ENCODE measurements at places on chromosomes 11 and 22. TPM values are rescaled to one million over a fixed set of nuclear protein-coding genes. Genes with fewer than 3 reads are reported as not detected.

Gene SCGB1D4
- not detected for total RNA-seq

Gene PRODH
- total RNA-seq = 0.09 TPM

Gene PRG2
- total RNA-seq = not detected

Gene POU2AF1
- total RNA-seq = not detected

Gene OTOG
- total RNA-seq = not detected

Gene ZDHHC13
- total RNA-seq = 19.8 TPM

- peak; percentile 53 for DNase-seq
- H3K4me3 ChIP-seq = peak overlapping the region; percentile 75
- peak overlapping the region; percentile 96 for H3K27ac ChIP-seq
- no peaks in the 10 kb centered on the region for H3K36me3 ChIP-seq
- H3K27me3 ChIP-seq = no peaks in the 10 kb centered on the region
- H3K4me1 ChIP-seq = peaks cover 23% of the 10 kb centered on the region
Observed at GRCh38 chr11:116162886-116163230, 609.9 kb downstream of the BUD13 start.

DNA sequence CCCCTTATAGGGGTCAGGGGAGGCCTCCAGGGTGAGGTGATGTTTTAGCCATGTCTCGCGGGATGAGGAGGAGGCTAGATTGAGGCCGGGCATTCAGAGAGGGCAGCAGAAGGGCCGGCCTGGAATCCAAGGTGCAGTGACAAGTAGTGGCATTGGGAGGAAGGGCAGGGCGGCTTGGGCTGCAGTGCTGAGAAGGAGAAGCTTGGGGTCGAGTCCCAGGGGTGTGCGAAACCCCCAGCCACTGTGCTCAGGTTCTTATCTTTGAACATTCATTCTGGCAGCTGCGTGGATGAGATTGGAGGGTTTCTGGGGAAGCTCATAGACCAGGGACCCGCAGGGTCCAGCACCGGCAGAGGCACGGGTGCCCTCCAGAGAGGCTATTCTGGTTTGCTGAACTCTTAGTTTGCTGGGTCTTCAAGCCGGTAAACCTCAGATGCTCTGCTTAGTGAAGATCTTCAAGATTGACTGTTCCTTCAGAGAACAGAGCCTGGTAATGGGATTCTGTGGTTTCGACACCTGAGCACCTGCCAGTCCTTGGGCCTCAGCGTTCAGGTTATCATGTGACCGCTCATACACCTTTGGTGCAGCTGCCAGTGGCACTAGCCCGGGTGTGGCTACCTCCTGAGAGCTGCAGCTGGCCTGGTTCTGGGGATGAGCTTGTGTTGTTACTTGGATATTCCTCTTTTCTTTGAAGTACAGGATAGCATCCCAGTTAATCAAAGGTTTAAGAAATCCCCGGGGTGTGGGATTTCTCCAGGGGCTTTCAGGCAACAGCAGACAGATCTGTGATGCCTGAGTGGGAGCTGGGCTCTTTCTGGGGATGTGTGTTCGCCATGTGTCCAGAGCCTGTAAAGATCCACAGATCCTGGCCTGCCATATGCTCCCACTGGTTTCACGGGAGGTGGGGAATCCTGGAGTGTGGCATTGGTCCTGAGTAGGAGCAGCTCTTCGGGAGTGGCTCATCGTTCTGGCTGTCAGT is 152.8 kb downstream of the TBC1D22A start:
- peak overlapping the region; percentile 45 for H3K27ac ChIP-seq
- peaks cover 4% of the 10 kb centered on the region for H3K36me3 ChIP-seq
- DNase-seq = no peak
- H3K4me3 ChIP-seq = no peak overlapping the region
- no peaks in the 10 kb centered on the region for H3K27me3 ChIP-seq

GRCh38 chr11:93819966-93820695 is 30.3 kb downstream of the VSTM5 start:
- H3K27me3 ChIP-seq = no peaks in the 10 kb centered on the region
- peaks cover 14% of the 10 kb centered on the region for H3K4me1 ChIP-seq
- peaks cover 8% of the 10 kb centered on the region for H3K36me3 ChIP-seq
- DNase-seq = no peak
- H3K27ac ChIP-seq = no peak overlapping the region

DNA sequence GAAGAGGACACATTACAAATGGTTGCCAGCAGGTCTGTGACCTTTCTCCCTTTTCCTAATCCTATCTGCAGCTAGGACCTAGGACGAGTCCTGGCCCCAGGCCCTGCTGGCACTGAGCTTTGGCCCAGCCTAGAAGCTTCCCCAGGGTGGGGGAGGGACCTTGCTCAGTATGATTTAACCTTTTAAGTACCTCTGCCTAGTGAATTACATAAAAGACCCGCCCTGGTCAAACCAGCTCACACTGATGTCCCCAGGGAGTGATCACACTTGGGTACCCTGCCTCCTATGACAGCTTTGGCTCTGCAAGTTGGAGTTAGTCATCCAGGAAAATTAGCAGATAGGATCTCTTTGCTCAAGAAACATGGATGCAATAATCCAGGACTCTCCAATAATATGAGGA is 21.9 kb downstream of the ASCC2 start:
- H3K27ac ChIP-seq = no peak overlapping the region
- H3K27me3 ChIP-seq = no peaks in the 10 kb centered on the region
- no peaks in the 10 kb centered on the region for H3K4me1 ChIP-seq
- DNase-seq = no peak

GRCh38 chr11:94149431-94150017 is 20.9 kb downstream of the PANX1 start:
- no peak overlapping the region for H3K27ac ChIP-seq
- no peaks in the 10 kb centered on the region for H3K27me3 ChIP-seq
- H3K4me1 ChIP-seq = peaks cover 59% of the 10 kb centered on the region
- DNase-seq = no peak

DNA sequence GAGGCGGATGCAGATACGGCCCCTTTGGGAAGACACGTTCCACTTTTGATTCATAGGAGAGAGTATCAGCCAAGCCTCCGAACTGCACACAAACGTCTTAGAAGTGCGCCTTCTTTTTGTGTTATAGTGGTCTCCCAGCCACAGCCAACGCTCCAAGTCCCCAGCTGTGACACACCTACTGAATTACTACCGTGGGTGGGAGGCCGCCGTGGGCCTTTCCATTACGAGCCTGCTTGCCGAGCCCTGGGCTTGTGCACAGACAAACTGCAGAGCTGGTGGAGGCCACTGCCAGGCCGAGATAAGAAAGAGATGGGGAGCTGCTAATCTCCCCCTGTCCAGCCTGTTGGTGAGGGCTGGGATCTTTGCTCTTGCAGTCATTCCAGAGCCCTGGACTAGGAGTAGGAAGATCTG is 761 bp downstream of the HMBS start:
- no peak for DNase-seq
- peaks cover 2% of the 10 kb centered on the region for H3K36me3 ChIP-seq

- H3K36me3 ChIP-seq = no peaks in the 10 kb centered on the region
- no peak for DNase-seq
- peaks cover 67% of the 10 kb centered on the region for H3K27me3 ChIP-seq
- no peak overlapping the region for H3K4me3 ChIP-seq
Observed at GRCh38 chr11:43638717-43639116, 41.8 kb upstream of the HSD17B12 start.

- H3K27ac ChIP-seq = no peak overlapping the region
- peaks cover 3% of the 10 kb centered on the region for H3K4me1 ChIP-seq
- H3K27me3 ChIP-seq = no peaks in the 10 kb centered on the region
- DNase-seq = no peak
- no peaks in the 10 kb centered on the region for H3K36me3 ChIP-seq
Observed at GRCh38 chr11:88522624-88523385, 185.3 kb upstream of the CTSC start.

GRCh38 chr11:73194593-73194992 is 23.5 kb upstream of the P2RY2 start:
- no peak overlapping the region for H3K4me3 ChIP-seq
- peaks cover 6% of the 10 kb centered on the region for H3K4me1 ChIP-seq
- no peaks in the 10 kb centered on the region for H3K36me3 ChIP-seq
- no peak overlapping the region for H3K27ac ChIP-seq
- DNase-seq = no peak
- H3K27me3 ChIP-seq = no peaks in the 10 kb centered on the region

DNA sequence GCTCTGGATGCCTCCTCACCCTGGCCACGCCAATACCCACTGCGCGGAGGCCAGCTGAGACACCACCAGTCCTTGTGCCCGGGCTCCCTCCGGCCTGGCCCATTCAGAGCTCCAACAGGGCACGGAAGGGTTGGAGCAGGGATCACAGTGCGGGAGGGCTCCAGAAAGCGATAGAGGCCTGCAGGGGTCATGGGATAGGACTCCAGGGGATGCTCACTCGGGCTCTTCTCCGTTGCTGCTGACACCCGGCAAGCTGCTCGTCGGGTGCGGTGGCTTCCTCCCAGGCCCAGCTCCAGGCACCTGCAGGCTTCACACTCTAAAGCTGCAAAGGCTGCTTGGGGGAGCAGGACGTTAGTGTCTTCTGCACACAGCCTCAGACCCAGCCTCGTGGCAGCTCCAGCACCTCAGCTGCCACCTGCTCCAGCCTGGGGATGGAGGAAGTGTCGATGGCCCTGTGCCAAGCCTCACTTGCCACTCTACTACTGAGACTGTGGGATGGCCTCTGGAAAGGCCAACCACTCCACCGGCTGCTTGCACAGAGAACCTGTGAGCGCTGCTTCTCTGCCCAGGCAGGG is 10.6 kb downstream of the WNT7B start:
- no peaks in the 10 kb centered on the region for H3K36me3 ChIP-seq
- no peak overlapping the region for H3K27ac ChIP-seq
- no peak overlapping the region for H3K4me3 ChIP-seq
- no peak for DNase-seq

- no peak for DNase-seq
- H3K4me3 ChIP-seq = no peak overlapping the region
- H3K27me3 ChIP-seq = no peaks in the 10 kb centered on the region
- no peak overlapping the region for H3K27ac ChIP-seq
Observed at GRCh38 chr11:80086496-80087055, 645.7 kb upstream of the TENM4 start.

DNA sequence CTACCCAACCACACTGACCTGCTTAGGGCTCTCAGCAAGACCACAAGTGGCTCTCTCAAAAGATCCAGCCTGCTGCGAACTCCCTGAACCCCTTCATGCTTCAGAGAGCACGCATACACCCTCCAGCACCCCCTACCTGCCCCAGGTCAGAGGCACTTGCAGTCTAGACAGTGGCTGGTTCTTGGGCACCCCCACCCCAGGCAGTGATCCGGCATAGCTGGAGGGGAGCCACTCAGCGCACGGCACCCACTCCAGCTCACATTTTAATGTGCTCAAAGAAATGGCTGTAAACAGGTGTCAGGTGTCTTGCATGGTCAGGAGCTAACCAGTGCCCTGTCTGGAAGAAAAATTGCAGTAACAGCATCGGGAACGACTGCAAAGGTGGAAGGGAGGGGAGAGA is 140.8 kb downstream of the PKNOX2 start:
- H3K27ac ChIP-seq = no peak overlapping the region
- H3K4me3 ChIP-seq = no peak overlapping the region
- no peaks in the 10 kb centered on the region for H3K27me3 ChIP-seq
- H3K36me3 ChIP-seq = peaks cover 3% of the 10 kb centered on the region

- peak overlapping the region; percentile 79 for H3K4me3 ChIP-seq
- H3K27me3 ChIP-seq = peaks cover 68% of the 10 kb centered on the region
- DNase-seq = no peak
Observed at GRCh38 chr11:30585892-30586250, 282 bp downstream of the MPPED2 start.

DNA sequence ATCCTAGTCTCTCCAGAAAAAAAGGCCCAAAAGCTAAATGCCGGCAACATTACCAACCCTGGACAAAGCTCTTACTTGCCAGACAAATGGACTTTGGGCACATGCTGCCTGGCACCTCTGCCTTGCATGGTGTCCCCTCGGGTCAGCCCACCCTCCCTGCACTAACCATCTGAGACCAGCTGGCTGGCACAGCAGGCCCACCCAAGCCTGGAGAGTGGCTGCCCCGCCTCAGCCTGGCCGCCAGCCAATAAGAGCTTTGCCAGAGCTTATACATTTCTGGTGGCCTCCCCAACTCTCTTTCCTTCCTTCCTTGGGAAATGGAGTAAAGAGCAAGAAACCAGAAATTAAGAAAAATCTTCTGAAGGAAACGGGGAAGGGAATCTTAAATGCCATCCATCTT is 24.5 kb downstream of the MCHR1 start:
- no peaks in the 10 kb centered on the region for H3K36me3 ChIP-seq
- no peak overlapping the region for H3K4me3 ChIP-seq
- no peak overlapping the region for H3K27ac ChIP-seq
- H3K4me1 ChIP-seq = peaks cover 4% of the 10 kb centered on the region
- H3K27me3 ChIP-seq = peaks cover 5% of the 10 kb centered on the region
- DNase-seq = no peak

DNA sequence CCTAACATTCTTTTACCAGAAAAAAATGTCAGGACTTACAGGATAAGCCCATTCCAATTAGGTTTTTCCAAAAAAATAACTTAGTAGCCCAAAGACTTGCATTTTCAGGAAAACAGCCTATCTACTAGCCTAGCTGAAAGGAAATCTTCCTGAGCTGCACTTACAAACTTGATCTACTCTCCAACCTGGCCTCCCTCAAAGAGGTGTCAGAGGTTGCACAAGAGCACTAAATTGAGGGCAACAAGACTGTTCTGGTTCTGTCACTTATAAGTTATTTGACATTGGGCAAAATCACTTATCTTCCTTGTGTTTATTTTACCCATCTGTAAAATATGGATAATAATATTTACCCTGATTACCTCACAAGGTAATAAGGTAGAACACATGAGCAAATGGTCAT is 7.9 kb upstream of the SOX6 start:
- H3K27me3 ChIP-seq = no peaks in the 10 kb centered on the region
- peaks cover 30% of the 10 kb centered on the region for H3K4me1 ChIP-seq
- no peak overlapping the region for H3K27ac ChIP-seq
- H3K36me3 ChIP-seq = no peaks in the 10 kb centered on the region
- no peak for DNase-seq

DNA sequence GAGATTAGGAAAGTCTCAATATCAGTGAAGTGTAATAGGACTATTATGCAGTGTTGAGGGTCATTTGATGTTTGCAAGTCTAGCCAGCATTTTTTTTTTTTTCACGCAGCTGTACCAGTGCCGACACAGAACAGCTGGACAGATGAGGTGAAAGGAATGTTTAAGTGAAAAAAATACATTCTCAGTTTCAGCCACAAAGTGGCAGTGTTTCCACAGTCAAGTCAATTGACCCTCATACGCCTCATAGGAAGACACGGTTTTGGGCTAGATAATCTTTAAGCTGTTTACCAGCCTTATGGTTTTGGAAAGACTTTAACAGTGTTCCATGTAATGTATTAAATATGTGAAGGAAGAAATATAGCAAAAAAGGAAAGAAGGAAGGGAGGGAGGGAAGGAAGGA is 349.9 kb upstream of the ANO3 start:
- H3K4me3 ChIP-seq = no peak overlapping the region
- peak; percentile 32 for DNase-seq
- no peak overlapping the region for H3K27ac ChIP-seq
- H3K36me3 ChIP-seq = no peaks in the 10 kb centered on the region
